Pons (tissue), 1 donor: ENCODE measurements at places on chromosomes 6 and 20.

GRCh38 chr20:2839732-2840137 lies 720 bp downstream of the PCED1A start:
- DNase-seq, result no peak

DNA sequence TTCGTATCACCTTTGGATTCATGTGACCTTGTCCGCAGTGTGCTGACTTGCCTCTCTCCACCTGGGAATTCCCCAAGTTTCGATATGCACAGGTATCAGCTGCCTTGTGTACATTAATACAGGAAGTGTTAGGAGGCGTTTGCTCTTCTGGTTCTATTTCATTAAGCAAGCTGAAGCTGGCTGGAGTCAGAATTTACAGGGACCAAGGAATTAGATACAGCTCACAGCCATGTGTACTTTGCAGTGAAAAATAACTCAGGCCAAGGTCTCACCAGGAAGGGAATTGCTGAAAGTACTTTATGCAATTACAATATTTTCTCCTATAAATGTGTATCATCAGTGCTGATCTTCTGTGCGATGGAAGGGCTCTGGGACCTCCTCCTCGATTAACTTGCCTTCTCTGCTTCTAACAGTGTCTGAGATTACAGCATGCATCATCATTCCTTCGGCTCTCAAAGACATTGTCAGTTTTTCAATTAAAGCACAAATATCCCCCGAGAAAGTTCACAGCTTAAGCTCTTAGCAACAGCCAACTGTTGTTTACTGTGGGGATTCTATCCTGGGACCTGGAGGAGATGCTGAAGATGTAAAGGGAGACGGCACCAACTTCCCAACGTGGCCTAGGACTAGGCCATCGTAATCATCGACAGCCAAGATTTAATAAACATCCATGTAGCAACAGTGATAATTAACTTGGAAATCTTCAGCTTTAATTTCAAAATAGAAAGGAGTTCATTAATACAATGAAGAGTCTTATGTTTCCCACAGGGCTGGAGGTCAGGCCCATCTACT lies 13.8 kb upstream of the TIAM2 start:
- no peak for DNase-seq

- DNase-seq, result peak; percentile 85
Measured at GRCh38 chr6:108541843-108542759, 18.6 kb upstream of the FOXO3 start.

DNA sequence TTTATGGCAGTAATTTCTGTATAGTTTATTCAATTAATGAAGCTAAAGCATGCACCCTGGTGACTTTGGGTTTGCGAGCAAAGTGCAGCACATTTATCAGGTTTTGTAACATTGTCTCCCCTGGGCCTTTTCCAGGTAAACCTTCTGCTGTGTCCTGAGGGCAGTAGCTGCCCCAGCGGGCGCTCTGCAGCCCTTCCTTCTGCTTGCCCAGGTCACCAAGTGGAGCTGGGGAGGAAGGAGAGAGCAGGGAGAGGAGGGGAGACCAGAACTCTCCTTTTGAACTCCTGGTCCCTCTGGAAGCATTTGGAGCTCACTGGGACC lies 145.6 kb downstream of the DLL1 start:
- no peak for DNase-seq
